Endodermal cell (in vitro differentiated cells): ENCODE measurements at places on chromosomes 12 and 14.
A peak's percentile ranks its signal among the peaks of the same experiment; 100 is the strongest.

GRCh38 chr12:68565391-68565903 is 45.3 kb upstream of the RAP1B start:
- DNase-seq, result no peak
- H3K36me3 ChIP-seq, result no peaks in the 10 kb centered on the region
- H3K4me3 ChIP-seq, result no peak overlapping the region
- no peak overlapping the region for H3K27ac ChIP-seq
- no peaks in the 10 kb centered on the region for H3K4me1 ChIP-seq

- no peak overlapping the region for H3K4me3 ChIP-seq
- DNase-seq, result no peak
- no peaks in the 10 kb centered on the region for H3K36me3 ChIP-seq
- no peak overlapping the region for H3K27ac ChIP-seq
- no peaks in the 10 kb centered on the region for H3K4me1 ChIP-seq
These were observed 16.1 kb downstream of the EML1 start for GRCh38 chr14:99809360-99809759.

GRCh38 chr12:92608151-92609091 is 94.4 kb upstream of the PLEKHG7 start:
- no peak overlapping the region for H3K4me3 ChIP-seq
- no peaks in the 10 kb centered on the region for H3K36me3 ChIP-seq
- no peaks in the 10 kb centered on the region for H3K4me1 ChIP-seq
- no peak for DNase-seq
- no peak overlapping the region for H3K27ac ChIP-seq

- no peak overlapping the region for H3K27ac ChIP-seq
- H3K27me3 ChIP-seq, result no peaks in the 10 kb centered on the region
- H3K36me3 ChIP-seq, result no peaks in the 10 kb centered on the region
- H3K4me1 ChIP-seq, result no peaks in the 10 kb centered on the region
- no peak overlapping the region for H3K4me3 ChIP-seq
These were observed 12.9 kb downstream of the DGLUCY start for GRCh38 chr14:91126761-91127160.

DNA sequence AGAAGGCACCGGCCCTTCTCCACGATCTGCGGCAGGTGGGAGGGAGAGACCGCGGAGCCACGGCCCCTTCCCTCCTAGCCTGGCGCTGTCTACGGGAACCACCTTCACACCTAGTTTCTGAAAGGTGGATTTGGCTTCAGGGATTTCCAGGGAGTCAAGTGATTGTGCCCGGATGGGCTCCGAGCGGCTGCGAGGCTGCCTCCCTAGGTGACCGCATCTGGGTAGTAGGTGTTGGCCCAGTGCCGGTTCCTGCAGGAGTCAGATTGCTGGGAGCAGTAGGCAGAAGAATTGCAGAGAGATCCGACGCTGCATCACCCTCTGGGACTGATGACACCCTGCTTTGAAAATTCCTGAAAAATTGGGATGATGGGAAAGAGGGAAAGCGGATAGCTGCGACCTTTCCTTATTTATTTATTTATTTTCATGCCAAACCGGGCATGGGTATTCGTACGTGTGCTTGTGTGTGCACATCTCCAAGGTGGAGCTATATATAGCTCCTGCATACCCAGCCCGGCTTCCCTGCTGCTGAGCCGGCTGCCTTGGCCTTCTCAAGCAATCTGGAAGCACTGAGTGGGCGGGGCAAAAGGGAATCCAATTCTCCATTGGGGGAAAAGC is 1.1 kb downstream of the CNTN1 start:
- no peaks in the 10 kb centered on the region for H3K4me1 ChIP-seq
- peak; percentile 87 for DNase-seq
- no peaks in the 10 kb centered on the region for H3K36me3 ChIP-seq
- peaks cover 48% of the 10 kb centered on the region for H3K27me3 ChIP-seq
- H3K27ac ChIP-seq, result no peak overlapping the region
